ENCODE measurements at places on chromosomes 7 and 10.
A peak's percentile ranks its signal among the peaks of the same experiment; 100 is the strongest.

DNA sequence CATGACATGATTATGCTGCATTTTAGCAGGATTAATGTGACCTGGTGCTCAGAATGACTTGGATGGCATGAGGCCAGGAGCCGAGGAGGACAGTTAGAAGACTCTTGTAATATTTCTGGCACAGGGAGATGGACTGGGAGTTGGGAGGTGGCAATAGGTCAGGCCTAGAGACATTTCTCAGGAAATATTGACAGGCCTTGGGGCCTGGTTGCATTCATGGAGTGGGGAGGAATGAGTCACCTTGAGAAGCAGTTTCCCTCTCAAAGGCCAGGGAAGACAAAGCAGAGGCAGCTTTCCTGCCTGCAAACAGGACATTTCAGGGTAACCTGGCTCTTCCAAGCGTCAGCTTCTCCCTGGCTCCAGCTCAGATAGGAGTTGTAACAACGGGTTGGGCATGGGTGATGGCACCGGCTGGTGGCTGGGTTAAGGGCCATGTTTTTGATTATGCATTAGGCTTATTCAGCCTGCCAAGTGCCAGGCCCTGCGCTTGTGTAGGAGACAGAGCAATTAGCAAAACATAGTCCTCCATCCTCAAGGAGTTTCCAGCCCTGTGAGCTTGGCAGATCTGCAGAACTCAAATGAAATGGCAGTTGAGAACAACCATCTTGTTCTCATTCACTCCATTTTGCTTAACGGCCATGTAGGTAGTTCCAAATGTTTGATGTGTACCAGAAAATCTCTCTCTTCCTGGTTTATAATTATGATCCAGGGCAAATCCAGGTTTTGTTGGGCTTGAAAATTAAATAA lies 38.2 kb downstream of the HK1 start:
- DNase-seq: peak; percentile 83

GRCh38 chr7:40959955-40960354 lies 742.9 kb downstream of the INHBA start:
- no peak for DNase-seq

GRCh38 chr10:15254808-15255648 lies 86.5 kb upstream of the NMT2 start:
- DNase-seq: no peak

DNA sequence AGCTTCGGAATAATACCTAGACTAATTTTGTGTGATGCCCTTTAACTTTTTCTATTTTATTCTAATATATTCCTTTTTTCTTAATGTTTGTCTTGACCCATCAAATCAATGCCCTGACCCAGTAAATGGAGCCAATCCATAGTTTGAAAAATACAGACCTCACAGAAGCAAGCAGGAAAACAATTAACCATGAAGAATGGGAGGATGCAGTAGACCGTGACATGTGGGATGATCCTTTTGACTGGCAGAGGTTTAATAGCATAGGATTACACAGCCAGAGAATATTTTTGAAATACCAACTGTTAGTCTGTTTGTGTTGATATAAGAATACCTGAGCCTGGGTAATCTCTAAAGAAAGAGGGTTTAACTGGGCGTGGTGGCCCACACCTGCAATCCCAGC lies 142.6 kb upstream of the NEBL start:
- no peak for DNase-seq

DNA sequence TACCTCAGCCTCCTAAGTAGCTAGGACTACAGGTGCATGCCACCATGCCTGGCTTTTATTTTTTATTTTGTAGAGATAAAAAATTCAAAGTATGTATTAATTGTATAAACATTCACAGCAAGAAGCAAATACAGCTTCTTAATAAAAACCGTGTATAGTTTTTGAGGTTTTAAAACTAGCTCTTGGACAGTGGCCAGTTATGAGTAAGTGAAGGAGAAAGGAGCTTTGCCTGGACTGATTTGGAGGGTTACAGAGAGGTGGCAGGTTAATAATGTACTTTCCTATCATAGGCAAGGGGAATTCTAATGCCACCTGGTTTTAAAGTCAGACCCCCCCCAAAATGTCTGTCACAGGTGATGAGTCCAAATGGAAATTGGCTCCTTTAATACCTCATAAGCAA lies 43.4 kb downstream of the ZNRF2 start:
- no peak for DNase-seq

DNA sequence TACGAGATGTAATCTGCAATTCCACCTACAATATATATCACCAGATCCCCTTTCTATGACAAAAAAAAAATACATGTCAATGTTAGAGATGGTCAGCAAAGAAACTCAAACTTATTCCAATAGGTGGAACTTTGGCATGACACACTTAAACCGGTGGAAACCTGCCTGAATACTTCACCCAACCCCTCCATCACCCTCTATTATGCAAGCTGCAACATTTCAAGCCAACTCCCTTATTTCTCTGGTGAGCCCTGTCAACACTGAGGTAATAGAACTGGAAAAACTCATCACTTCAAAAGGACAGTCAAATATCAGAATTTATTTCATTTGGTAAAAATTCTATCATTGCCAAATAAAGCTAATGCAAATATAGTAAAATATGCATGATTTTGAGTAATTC lies 3.6 kb downstream of the ZNF438 start:
- DNase-seq: no peak

Measured in adrenal gland (tissue), 19 donors.